Lung (tissue), 17 donors: ENCODE measurements at places on chromosomes 4 and X. TPM values are rescaled to one million over a fixed set of nuclear protein-coding genes. Genes with fewer than 3 reads are reported as not detected.

CTAG2 gene
- polyA plus RNA-seq = not detected

MED14 gene
- polyA plus RNA-seq = 9.1 TPM

MAOA gene
- 70.0 TPM for polyA plus RNA-seq

CLDN34 gene
- 0.18 TPM for polyA plus RNA-seq

STK32B gene
- 0.29 TPM for polyA plus RNA-seq

POF1B gene
- polyA plus RNA-seq = 0.65 TPM

DNA sequence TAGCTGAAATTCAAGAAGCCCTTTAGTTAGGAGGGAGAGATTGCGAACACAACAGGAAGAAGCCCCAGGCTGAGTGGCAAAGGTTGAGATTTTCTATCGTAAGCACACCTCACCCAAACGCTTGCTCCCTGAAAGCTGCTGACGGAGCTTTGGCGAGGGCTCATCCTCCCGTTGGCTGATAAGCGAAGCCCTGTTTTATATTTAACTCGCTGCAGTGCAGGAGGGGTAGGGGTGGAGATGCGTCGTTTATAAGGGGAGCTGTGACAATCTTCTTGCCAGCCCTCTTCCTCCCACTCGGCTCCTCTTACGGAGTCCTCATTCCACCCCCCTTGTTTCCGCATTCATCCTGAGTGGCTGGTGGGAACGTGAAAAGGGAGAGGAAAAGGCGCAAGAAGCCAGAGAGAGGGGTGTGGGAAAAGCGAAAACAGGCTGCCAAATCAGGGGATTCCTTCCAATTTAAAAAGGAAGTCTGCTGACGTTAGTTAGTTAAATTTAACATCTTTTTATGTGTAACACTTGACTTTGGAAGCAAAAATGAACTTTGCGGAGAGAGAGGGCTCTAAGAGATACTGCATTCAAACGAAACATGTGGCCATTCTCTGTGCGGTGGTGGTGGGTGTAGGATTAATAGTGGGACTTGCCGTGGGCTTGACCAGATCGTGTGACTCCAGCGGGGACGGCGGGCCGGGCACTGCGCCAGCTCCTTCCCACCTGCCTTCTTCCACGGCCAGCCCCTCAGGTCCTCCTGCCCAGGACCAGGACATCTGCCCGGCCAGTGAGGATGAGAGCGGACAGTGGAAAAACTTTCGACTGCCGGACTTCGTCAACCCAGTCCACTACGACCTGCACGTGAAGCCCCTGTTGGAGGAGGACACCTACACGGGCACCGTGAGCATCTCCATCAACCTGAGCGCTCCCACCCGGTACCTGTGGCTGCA, at the start of gene ENPEP:
ENPEP (plus strand) TSS at position 275 of the 938 bp plus-strand sequence; CDS start at position 535, 260 bp downstream.
- no peaks in the 10 kb centered on the region for H3K36me3 ChIP-seq
- peak; percentile 60 for DNase-seq
- no peak within 1 kb of the TSS for H3K4me3 ChIP-seq
- no peaks in the 10 kb centered on the region for H3K4me1 ChIP-seq
- H3K27ac ChIP-seq = peak within 1 kb of the TSS; percentile 24

- H3K27ac ChIP-seq = no peak overlapping the region
- no peaks in the 10 kb centered on the region for H3K4me1 ChIP-seq
- peak; percentile 15 for DNase-seq
- no peaks in the 10 kb centered on the region for H3K36me3 ChIP-seq
- H3K4me3 ChIP-seq = no peak overlapping the region
Measured at GRCh38 chr4:122700178-122700725, 32.3 kb upstream of the BBS12 start.

GRCh38 chrX:80808881-80809411, 731 bp downstream of the BRWD3 start:
- H3K4me3 ChIP-seq = peak overlapping the region; percentile 54
- H3K36me3 ChIP-seq = no peaks in the 10 kb centered on the region
- H3K4me1 ChIP-seq = no peaks in the 10 kb centered on the region
- H3K27ac ChIP-seq = peak overlapping the region; percentile 79
- peak; percentile 39 for DNase-seq

- no peaks in the 10 kb centered on the region for H3K36me3 ChIP-seq
- DNase-seq = no peak
- peaks cover 3% of the 10 kb centered on the region for H3K27me3 ChIP-seq
- no peak overlapping the region for H3K27ac ChIP-seq
Measured at GRCh38 chrX:1673337-1673736, 58.5 kb downstream of the ASMT start.

- no peak for DNase-seq
- H3K27ac ChIP-seq = no peak overlapping the region
- H3K27me3 ChIP-seq = peaks cover 56% of the 10 kb centered on the region
- no peaks in the 10 kb centered on the region for H3K4me1 ChIP-seq
- no peaks in the 10 kb centered on the region for H3K36me3 ChIP-seq
Measured at GRCh38 chr4:7608046-7608445, 173.3 kb upstream of the PSAPL1 start.

GRCh38 chr4:141132709-141133145, 542 bp downstream of the RNF150 start:
- peak; percentile 77 for DNase-seq
- peak overlapping the region; percentile 72 for H3K4me3 ChIP-seq
- peak overlapping the region; percentile 97 for H3K27ac ChIP-seq

DNA sequence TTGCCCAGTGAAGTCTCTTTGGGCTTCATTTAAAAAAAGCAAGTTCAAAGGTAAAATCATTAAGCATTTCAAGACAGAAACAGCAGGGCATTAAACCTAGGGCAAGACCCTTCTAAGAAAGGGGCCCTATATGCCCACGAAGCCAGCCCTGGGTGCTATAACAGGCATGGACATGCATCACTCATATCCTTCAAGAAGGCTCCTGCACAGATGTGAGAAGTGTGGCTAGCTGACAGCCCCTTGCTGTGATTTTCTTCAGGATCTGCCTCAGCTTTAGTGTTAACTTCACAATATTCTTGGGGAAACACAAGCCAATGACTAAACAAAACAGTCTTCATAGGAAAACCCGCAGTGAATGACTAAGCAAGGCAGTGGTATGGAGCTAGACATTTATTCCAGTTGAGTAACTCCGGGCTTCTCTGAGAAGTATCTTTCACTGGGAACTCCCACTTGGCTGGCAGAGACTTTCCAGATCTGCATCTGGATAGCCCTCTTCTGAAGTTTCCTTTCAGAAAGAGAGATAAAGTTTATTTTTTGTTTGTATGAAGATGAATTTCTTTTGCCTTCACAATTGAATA, 11.9 kb upstream of the MAOA start:
- H3K4me3 ChIP-seq = no peak overlapping the region

- no peak overlapping the region for H3K4me3 ChIP-seq
- no peaks in the 10 kb centered on the region for H3K27me3 ChIP-seq
- H3K36me3 ChIP-seq = no peaks in the 10 kb centered on the region
- H3K4me1 ChIP-seq = no peaks in the 10 kb centered on the region
- no peak for DNase-seq
Measured at GRCh38 chr4:85707611-85708010, 232.7 kb downstream of the ARHGAP24 start.

DNA sequence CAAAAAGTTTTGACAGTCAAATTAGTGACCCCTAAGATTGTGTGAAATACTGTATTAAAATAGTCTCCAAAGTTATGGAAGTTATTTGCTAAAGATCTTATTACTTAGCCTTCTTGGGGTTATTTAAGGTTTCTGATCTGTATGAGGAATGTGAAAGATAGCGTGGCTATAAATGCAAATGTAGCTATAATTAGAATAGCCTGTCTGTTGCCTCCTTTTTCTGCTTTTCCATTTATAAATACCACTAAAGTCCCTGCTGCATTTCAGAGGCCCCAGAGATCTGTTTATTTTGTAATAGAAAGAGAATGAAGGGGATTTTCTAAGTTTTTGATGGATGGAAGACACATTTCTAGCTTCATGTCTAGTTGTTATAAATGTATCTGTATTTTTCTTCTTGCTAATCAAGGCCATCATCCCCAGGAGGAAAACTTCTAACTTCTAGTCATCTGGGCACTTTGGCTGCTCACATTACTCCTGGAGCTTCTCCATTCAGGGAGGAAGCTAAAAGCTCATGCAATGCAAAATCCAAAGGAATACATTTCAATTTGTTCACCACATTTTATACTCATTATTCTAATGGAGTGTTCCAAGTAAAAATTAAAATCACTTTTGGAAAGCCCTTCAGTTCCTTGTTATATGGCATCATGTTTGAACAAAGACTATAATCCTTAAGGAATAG, 73.9 kb downstream of the INTS12 start:
- no peaks in the 10 kb centered on the region for H3K36me3 ChIP-seq
- H3K27ac ChIP-seq = no peak overlapping the region
- H3K4me1 ChIP-seq = peaks cover 10% of the 10 kb centered on the region

DNA sequence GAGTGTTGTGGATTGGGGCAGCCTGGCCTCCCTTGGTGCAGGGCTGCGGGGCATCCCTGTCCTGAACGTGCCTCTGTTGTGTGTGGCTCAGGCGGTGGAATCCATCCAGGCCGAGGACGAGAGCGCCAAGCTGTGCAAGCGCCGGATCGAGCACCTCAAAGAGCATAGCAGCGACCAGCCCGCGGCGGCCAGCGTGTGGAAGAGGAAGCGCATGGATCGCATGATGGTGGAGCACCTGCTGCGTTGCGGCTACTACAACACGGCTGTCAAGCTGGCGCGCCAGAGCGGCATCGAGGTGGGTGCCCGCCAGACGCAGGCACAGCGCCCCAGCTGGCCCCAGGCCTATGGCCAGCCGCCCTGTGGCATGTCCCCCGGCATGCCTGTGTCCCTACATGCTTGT, 25.6 kb downstream of the MAEA start:
- H3K4me1 ChIP-seq = peaks cover 2% of the 10 kb centered on the region
- H3K36me3 ChIP-seq = peaks cover 31% of the 10 kb centered on the region
- DNase-seq = no peak
- no peak overlapping the region for H3K27ac ChIP-seq
- H3K4me3 ChIP-seq = no peak overlapping the region
- H3K27me3 ChIP-seq = no peaks in the 10 kb centered on the region

DNA sequence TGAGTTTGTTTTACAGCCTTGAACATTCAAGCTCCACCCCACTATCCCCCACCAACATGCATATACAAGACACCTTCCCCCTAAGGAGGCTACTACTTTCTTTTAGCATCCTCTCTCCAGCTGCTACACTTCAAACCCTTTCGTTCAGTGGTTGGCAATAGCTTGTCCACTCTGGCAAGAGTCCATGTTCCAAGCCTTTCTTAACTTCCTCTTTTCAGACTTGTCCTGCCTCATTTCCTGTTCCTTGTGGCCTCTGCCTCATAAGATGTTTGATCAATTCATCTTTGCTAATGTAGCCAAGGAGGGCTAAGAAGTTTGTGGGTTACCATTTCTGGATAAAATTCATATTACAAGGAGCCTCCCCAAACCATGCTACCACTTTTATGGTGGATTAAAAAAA, 20.8 kb upstream of the ZCCHC12 start:
- H3K36me3 ChIP-seq = no peaks in the 10 kb centered on the region
- no peaks in the 10 kb centered on the region for H3K27me3 ChIP-seq
- H3K4me1 ChIP-seq = no peaks in the 10 kb centered on the region
- H3K27ac ChIP-seq = no peak overlapping the region
- DNase-seq = peak; percentile 78

DNA sequence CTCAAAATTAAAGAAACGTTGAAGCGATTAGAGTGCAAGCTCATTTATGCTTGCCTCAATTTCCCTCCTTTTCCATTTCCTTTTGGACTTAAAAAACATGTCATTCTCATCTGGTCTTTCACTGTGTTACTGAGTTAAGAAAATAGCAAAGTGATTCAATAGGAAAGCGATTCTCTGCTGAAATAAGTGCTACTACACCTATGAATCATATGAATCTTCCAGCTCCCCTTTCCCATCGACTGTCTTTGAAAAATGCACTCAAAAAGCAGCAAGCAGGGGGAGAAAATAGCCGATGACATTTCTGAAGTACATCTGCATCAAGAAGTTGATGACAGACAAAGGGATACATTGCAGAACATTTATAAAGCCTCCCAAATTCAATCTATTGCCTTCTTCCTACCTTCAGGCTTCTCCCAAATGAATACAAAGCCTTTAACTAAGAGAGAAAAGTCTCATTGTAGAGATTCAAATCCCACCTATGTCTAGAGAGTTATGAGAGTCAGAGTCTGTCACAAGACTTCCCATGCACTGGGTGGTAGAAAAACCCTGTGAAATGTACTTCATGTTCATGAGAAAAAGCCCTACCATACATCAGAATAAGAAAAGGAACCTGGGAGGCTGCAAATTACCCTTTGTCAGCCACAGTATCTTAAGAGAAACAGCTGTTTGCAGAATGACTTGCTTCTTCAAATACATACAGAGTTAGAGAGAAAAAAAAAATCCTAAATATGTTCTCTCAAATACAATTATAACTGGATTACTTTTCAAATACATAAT, 78.9 kb downstream of the MBNL3 start:
- H3K4me3 ChIP-seq = no peak overlapping the region
- no peak for DNase-seq
- H3K27ac ChIP-seq = no peak overlapping the region
- no peaks in the 10 kb centered on the region for H3K36me3 ChIP-seq
- H3K4me1 ChIP-seq = no peaks in the 10 kb centered on the region

- no peaks in the 10 kb centered on the region for H3K27me3 ChIP-seq
- no peak for DNase-seq
- no peak overlapping the region for H3K4me3 ChIP-seq
Measured at GRCh38 chr4:68250151-68250930, 4.8 kb upstream of the TMPRSS11B start.

DNA sequence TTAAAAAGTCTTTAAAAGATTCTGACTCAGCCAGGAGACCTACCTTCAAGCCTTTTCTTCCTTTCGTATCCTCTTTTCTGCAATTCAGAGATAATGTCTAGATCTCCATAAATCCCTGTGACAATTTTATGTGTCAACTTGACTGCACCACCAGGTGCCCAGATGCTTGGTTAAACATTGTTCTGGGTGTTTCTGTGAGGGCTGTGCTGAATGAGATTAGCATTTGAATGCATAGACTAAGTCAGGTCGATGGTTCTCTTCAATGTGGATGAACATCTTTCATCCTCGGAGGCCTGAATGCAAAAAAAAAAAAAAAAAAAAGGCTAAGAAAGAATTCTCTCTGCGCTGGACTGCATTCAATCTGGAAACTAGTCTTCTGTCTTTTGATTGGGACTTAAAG, 1082.7 kb downstream of the NLGN4X start:
- H3K4me1 ChIP-seq = no peaks in the 10 kb centered on the region
- no peak overlapping the region for H3K27ac ChIP-seq
- DNase-seq = no peak
- H3K27me3 ChIP-seq = no peaks in the 10 kb centered on the region
- H3K36me3 ChIP-seq = no peaks in the 10 kb centered on the region

DNA sequence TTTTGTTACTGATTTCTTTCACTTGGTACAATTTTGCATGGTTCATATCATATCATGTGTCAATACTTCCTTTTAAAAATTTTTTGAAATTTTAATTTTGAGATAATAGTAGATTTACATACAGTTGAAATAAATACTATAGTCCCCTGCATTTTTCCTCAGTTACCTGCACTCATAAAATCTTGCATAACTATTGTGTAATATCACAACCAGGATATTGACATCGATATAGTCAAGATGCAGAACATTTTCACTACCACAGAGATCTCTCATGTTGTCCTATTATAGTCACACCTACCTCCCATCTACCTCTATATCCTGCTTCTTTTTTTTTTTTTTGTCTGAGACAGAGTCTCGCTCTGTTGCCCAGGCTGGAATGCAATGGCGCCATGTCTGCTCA, 36.7 kb upstream of the MSN start:
- no peak overlapping the region for H3K4me3 ChIP-seq
- no peaks in the 10 kb centered on the region for H3K27me3 ChIP-seq
- H3K27ac ChIP-seq = no peak overlapping the region

- no peak overlapping the region for H3K27ac ChIP-seq
- no peaks in the 10 kb centered on the region for H3K36me3 ChIP-seq
- DNase-seq = peak; percentile 9
- H3K27me3 ChIP-seq = no peaks in the 10 kb centered on the region
Measured at GRCh38 chrX:153769158-153769864, 5.3 kb downstream of the PLXNB3 start.

GRCh38 chr4:144090744-144091143, 49.8 kb downstream of the GYPA start:
- H3K27ac ChIP-seq = no peak overlapping the region
- no peak overlapping the region for H3K4me3 ChIP-seq
- H3K4me1 ChIP-seq = no peaks in the 10 kb centered on the region
- no peaks in the 10 kb centered on the region for H3K36me3 ChIP-seq
- no peak for DNase-seq
- H3K27me3 ChIP-seq = no peaks in the 10 kb centered on the region
